ENCODE measurements at places on chromosomes 16 and 17.
A peak's percentile ranks its signal among the peaks of the same experiment; 100 is the strongest.

GRCh38 chr16:11757671-11758545 is 15.3 kb upstream of the TXNDC11 start:
- DNase-seq, result peak; percentile 50

- no peak for DNase-seq
Measured at GRCh38 chr17:80645706-80646325, 101.2 kb downstream of the RPTOR start.

DNA sequence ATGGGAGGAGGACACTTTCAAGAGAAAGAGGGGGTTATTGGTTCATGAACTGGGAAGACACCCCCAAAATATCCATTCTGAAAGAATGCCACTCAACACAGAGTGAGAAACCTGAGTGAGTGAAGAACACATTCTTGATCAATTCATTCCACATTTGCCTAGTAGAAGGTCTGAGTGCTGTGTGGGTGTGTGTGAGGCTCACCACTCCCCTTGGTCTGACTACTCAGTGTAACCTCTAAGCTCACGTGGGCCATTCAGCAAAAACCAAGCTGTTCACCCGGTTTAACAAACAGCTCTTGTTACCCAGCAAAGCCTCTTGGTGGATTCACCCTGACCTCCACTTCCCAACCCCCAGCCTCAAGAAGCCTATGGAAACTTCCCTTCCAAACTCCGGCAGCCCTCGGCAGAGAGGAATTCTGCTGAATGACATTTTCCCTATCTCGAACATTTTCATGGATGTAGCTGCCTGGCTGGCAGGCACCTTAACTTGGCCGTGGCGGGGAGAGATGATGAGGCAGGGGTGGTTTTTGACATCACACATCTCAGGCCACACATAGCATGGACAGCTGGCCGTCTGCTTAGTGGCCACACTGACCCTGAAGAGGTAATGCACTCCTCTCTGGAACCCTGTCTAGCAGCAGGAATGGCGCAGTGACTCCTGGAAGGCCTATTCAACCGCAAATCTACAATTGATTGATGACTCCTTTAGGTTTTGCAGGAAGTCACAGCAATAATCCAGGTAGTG is 11.6 kb downstream of the ST6GALNAC1 start:
- no peak for DNase-seq

GRCh38 chr16:72963533-72964315 is 84.2 kb downstream of the ZFHX3 start:
- DNase-seq, result no peak

- DNase-seq, result no peak
Measured at GRCh38 chr16:515939-516226, 11.6 kb upstream of the CAPN15 start.

- DNase-seq, result no peak
Measured at GRCh38 chr17:3009411-3009920, 53.9 kb downstream of the OR1D5 start.

DNA sequence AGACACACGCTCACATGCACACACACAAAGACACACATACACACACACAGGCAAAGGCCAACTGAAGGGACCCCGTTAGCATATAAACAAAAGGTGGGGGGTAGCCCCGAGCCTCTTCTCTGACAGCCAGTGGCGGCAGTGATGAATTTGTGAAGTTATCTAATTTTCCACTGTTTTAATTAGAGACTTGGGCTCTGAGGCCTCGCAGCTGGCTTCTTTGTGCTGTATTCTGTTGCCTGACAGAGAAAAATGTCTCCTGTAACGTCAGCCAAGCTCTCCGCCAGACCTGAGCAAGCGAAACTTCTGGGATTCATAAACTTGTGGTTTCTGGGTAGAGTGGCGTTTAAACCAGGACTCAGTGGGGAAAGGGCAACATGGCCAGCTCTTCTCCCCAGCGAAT is 113.9 kb upstream of the FOXF1 start:
- DNase-seq, result no peak

- no peak for DNase-seq
Measured at GRCh38 chr16:30669026-30669902, 11.0 kb downstream of the FBRS start.

DNA sequence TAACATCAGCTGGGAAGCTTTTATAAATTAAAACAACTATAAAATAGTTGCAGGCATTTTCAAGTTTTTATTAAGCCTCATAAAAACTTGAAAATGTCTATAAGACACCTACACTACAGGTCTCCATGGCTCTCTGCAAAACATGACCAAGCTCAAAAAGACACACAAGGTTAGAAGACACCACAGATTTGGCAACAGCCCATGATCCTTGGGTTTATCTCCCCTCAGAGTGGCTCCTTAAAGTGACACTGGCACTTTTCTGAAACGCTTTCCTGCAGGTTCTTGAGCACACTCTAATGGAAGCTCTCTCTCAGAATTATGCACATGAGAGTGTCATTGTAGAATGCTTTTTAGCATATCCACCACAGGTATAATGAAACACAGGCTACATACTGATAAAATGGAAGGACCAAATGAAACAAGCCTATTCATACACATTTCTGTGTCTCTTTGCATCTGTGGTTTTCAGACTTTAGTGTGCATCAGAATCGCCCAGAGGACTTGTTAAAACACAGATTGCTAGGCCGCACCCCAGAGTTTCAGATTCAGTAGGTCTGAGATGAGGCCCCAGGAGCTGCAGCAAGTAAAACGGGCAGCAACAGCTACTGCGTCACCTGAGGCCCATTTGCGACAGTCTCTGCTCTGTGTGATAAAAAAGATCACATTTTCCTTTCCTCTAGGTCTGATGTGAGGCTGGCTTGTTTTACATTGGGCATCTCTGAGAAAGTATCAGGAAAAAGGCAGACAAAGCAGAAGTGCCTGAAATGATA is 75.0 kb upstream of the WSB1 start:
- DNase-seq, result no peak

DNA sequence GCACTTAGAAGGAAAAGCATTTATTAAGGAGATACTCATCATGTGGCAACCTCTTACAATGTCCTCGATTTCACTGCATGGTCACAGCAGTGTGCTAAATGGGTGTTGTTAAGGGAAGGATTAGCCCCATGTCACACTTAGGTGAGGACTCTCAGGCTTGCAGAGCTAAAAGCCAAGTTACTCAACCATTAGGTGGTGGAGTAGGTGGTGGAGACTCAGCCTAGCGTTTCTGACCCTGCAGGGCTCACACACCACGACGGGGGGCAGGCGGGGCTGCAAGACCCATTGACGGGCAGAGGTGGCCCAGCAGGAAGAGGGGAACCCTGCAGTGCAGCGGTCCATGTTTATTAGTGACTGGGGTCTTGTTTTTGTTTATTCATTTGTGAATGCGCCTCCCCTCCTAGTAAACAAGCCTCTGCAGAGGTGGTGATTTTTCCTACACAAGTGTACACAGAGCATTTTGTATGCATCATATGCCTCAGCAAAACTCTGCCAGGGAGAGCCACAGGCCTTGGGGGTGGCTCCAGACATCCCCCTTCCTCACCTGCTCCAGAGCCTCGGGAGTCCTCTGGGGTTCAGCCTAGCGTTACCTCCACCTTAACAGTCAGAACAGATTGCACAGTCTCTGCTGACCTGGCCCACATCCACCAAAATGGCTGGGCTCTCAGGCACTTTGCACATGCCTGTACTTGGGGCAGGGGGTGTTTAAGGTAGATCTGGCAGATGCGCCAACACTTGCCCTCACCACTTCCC is 216.7 kb downstream of the C16orf95 start:
- no peak for DNase-seq
